Gastroesophageal sphincter (tissue), 4 donors: ENCODE measurements at places on chromosomes 5 and 9. TPM values are rescaled to one million over a fixed set of nuclear protein-coding genes. Genes with fewer than 3 reads are reported as not detected.

Gene TAF1L
- not detected for total RNA-seq

GRCh38 chr9:37486616-37487548 lies 1.1 kb downstream of the POLR1E start:
- ATAC-seq: peak; percentile 79

Gene AMACR
- 12.6 TPM for total RNA-seq

Gene SKP1
- 463 TPM for total RNA-seq

- no peak for ATAC-seq
Observed at GRCh38 chr5:135823881-135824280, 10.6 kb upstream of the SLC25A48 start.

Gene SHISAL2B
- total RNA-seq: not detected

Gene SLC45A2
- total RNA-seq: 0.15 TPM

DNA sequence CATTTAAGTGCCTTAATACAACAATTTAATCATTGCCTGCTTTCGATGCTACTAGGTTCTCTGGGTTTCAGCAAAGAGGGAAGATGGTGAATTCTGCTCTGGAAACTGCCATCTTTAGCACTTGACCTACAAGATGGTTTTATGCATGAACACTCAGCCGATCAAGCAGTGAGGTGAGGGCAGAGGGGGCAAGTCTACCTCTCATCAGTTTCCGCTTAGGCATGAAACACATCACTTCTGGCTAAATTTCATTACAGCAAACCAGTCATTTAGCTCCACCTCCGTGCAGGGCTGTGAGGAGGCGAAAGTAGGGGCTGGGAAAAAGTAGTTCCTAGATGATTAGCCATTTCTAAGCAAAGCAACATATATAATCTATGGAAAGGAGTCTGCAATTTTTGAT lies 1018.0 kb downstream of the CDH18 start:
- no peak for ATAC-seq

- no peak for ATAC-seq
Observed at GRCh38 chr5:52682492-52682891, 105.2 kb upstream of the ITGA1 start.

Gene CCDC192
- total RNA-seq: 0.94 TPM

- ATAC-seq: peak; percentile 17
Observed at GRCh38 chr9:134325096-134325812, 1.0 kb upstream of the RXRA start.

Gene ARID3C
- not detected for total RNA-seq

- ATAC-seq: no peak
Observed at GRCh38 chr5:163695830-163696578, 190.6 kb downstream of the MAT2B start.

GRCh38 chr5:2883771-2884170 lies 132.3 kb upstream of the IRX2 start:
- ATAC-seq: no peak

Gene FCN2
- not detected for total RNA-seq

DNA sequence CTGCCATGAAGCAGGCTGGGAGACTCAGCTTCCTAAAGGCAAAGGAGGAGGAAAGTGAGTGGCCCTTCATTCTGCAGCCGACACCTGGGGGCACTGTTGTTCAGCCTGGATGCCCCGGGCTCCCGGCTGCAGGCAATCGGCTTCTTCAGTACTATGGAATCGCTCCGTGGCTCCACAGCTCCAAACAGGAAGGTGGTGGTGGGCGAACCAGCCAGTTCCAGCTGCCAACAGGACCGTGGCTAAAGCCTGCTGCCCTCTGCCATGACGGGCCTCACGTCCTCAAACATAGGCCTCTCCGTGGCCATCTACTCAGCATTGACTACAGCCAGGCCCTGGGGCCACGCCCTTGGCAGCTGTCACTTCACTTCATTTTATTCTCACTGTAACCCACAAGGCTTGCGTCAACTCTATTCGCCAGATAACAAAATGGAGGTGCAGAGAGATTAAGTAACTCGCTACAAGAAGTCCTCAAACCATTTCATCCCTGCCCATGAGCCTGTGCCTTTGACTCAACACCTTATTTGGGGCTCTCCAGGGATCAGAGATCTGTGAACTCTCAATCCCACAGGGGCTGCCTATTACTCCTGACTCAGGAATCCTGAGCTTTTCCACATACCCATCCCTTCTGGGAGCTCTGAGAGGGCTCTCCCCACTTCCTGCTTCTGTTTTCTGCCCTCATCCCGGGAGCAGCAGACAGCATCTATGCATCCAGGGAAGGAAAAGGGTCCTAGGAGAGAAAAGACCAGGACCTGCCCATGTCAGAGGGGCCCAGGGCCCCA lies 38.0 kb downstream of the PAX5 start:
- ATAC-seq: peak; percentile 23

DNA sequence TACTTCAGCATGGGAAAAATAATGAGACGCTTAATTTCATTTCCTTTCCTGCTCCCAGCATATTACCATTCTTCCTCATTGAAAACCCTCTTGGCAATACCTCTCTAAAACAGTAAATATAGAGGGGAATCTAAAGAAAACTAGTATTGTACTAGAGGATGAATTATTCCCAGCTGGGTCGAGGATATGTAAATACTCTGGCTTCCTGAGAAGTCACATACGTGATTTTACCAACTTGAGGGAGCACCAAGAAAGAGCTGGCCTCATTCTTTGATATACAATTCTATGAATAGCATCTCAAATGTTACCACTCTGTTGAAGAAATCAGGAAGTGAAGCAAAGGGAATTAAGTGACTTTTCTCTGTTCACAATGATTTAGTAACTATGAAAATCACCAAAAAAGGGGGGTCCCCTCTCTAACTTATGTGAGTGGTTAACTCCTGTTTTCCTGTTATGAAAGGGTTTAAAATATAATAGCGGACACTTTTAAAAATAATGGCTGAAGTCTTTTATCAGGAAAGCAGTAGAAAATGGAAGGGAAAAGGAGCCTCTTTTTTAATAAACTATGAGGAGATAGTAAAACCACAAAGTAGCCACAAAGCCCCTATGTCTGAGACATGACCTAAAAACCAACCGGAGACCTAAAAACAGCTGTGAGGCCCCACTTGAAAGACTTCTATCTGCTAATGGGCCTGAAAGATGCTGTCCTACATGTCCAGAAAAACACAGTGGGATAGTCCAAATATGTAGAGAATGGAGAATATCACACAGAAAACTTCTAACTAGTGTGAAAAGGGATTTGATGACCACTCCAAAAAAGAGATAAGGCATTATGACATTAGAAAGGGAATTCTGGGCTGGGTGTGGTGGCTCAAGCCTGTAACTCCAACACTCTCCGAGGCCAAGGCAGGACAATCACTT lies 42.6 kb downstream of the LPAR1 start:
- ATAC-seq: no peak

Gene SPAG8
- total RNA-seq: 1.7 TPM

DNA sequence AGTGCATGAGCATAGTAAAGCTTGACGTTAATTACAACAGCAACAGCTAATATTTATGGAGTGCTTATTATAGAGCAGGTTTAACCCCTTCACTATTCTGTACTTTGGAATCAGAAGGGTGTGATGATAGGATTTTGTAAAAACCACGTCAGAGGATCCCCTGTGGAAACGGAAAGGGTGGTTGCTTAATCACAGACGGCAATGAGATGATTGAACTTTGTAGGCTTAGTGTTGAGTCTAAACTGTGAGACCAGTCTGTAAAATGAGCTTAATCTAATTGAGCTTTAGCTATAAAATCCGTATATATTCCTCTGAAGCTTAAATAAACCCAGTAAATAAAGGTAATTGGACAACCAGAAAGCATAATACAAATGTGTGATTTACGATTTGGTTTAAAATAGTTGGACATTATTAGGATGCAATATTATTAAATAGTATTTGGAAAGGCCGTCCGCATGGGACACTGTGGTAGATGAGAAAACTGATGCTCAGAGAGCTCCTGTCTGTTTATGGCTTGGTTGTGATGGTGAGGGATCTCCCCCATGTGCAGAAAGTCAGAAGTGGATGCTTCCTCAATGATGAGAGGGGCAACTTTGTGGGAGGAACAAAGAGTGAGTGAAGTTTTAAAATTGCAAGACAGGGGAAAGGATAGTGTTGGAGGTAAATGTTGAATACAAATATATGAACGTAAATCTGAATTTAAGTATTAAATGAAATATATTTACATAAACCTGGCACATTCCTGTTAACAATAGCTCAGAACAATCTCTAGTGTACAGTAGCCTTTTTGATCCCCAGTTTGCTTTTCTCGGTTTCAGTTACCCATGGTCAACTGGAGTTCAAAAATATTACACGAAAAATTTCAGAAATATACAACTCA lies 23.4 kb upstream of the SCGB3A2 start:
- ATAC-seq: no peak

DNA sequence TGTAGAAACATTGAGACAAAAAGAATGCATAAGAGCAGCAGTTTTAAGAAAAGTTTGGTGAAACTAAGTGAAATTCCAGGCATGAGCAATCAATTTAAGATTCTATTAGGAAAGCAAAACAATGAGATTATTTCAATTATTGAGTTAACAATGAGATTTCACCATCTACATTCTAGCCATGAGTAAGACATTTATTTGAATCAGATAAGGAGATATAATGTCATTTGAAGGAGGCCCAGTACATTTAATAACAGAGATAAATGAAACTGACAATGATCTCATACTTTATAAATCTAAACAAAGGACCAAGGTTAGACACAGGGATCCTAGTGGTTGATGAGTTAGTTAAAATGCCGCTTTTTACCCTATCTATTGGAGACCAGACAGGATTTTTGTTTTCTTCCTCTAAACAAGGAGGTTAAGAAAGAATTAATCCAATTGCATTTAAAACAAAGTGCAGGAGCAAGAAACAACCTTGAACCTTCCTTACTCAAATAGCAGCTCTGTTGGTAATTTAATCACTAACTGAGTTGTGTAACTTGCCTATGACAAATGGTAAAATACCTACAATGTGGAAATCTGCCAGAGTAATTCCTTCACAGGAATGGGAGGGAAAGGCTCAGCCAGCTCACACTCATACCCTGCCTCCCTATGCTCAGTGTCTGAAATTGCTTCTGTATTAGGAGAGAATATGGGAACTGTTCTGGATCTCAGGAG lies 103.5 kb upstream of the NR3C1 start:
- peak; percentile 92 for ATAC-seq

- ATAC-seq: no peak
Observed at GRCh38 chr9:133677126-133678010, 41.2 kb downstream of the DBH start.

Gene PNPLA7
- total RNA-seq: 4.1 TPM

Gene TNFSF8
- 3.9 TPM for total RNA-seq

GRCh38 chr9:20496328-20496727 lies 126.0 kb downstream of the MLLT3 start:
- ATAC-seq: no peak

Gene ATP10B
- 1.1 TPM for total RNA-seq

DNA sequence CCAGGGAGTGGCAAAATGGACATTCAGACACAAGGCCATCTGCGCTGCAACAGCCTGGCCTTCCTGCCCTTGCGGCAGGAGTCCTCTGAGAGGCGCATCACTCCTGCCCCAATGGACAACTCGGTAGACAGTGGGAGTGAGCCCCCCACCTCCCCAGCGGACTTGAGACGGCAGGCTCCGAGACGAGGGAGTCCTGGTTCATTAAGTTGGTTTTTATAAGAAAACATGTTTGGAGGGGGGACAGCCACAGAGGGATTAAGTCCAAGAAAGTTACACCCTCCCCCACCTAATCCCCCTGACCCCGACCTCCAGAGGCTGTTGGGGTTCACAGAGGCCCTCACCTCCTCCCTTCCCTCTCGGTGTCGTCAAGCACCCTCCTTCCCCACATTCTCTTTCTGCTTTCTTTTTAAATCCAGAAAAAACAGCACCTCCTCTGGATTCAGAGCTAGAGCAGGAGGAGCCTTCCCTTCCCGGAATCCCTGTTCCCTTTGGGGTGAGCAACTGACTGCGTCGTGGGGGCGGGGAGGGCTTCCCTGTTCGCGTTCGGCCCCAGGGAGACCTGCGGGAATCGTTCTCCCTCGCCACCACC lies 1.8 kb upstream of the EGR1 start:
- peak; percentile 2 for ATAC-seq

DNA sequence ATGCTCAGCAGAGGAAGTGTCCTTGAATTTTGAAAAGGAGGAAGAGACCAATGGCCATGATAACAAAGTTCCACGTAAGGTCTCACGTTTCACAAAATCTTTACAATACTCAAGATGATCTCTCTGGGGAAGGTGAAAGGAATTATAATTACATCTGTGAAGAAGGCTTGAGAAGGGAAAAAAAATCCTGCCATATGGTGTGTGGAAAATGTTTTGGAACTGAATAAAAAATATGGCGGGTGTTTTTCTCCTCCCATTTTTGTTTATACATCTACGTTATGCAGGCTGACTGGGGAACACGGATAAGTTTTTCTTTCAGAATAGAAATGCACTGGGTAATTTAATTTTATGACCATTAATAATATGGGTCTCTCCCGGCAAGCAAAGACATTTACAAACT lies 425.6 kb upstream of the BRINP1 start:
- ATAC-seq: no peak
